ENCODE measurements at places on chromosomes 12 and 14.

DNA sequence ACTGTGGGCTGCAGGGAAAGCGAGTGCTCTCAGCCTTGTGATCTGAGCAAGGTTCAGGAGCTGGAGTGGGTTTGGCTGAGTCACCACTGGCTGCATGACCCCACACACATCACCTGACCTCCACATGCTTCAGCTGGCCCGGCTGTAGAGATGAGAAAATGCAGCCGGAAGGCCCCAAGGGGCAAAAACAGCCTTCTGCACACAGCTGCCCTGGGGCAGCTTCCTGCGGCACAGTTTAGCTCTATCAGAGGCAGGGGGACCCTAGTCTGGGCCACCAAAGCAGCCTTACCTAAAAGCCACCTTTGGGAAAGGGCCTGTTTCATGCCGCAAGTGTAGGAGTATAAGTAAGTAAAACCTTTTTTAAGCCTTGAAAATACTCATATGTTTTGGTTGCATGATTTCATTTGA is 123.3 kb downstream of the SSPN start:
- peak; percentile 82 for DNase-seq

DNA sequence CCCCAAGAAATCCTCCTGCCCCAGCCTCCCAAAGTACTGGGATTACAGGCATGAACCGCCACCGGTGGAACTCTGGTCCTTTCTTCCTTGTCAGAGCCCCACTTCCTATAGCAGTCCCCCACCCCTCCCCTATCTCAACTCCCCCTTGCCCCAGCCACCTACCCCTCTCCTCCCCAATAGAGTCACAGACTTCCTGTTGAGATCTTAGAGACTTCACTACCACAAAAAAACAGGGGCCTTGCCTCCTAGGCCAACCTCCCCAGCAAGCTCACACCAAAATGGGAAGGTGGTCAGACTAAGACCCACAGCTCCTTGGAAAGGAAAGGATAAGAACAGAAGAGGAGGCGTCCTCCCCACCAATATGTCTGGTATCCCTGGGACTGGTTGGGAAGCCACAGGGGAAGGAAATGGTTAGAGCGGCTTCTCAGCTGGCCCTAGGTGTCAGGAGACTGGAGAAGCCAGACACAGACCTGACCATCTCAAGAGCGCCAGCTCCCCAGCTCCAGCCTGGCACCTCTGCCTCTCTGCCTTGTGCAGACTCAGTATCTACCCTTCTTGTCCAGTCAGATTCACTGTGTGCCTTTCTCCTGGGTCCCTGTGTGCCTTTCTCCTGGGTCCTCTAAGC is 8.5 kb downstream of the ITGB7 start:
- no peak for DNase-seq

DNA sequence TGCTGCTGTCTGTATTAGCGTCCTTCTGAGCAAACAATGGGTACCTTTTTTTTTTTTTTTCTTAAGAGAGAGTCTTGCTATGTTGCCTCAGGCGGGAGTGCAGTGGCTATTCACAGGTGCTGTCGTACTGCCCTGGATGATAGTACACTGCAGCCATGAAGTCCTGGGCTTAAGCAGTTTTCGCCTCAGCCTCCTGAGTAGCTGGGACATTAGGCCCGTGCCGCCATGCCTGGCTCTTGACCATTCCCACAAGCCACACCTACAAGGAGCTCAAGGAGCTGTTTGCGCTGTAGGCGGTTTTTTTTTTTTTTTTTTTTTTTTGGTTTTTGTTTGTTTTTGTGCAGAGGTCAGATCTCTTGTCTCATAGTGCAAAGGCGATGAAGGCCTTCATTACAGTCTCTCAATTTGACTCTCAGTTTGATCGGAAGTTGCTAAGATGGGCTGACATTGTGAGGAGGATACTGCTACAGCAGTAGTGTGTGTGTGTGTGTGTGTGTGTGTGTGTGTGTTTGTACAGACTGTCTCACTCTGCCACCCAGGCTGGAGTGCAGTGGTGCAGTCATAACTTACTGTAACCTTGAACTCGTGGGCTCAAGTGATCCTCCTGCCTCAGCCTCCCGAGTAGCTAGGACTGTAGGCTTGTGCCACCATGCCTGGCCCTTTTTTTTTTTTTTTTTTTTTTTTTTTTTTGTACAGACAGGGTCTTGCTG is 34.2 kb downstream of the TRAF3 start:
- peak; percentile 23 for DNase-seq

DNA sequence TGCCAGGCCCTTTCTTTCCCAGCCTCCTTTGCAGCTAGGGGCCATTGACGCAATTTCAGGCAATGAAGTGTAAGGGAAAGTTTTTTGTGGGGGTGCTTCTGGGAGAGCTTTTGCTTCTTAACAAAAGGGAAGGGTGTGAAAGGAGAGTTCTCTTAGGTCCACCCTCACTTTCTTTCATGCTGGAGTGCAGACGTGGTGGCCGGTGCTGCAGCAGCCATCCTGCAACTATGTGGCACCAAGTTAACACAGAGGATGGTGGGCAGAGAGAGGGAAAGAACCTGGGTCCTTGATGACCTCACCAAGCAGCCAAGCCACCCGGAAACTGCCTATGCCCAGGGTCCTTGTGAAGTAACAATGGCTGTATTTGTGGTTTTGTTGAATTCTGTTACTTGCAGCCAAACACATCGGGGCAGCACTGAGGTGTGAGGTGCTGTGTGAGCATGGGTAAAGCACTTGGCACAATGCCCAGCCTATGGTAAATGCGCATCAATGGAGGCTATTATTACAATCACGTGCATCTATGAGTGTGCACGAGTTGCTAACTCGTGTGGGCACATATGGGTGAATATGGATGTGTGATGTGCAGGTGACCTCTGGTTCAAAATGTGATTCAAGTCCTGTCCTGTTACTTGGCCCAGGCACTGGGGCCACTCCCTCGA is 122.6 kb downstream of the CALM1 start:
- no peak for DNase-seq

DNA sequence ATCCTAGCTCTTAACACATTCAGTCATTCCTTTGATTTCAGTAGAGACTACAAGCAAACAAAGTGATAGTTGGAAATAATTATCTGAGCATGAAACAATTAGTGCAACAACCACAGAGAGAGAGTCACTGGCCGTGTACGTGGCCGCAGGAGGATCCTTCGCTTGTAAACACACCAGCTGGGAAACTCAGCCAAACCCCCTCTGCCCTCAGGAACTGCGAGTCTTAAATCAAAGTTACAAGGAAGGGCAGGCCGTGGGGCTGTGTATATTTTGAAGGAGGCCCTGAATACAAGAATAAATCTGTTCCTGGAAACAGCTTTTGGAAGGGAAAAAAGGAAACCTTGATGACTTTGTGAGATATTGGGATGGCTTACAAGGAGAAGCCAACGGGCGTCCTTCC is 164.5 kb downstream of the ANO2 start:
- no peak for DNase-seq

DNA sequence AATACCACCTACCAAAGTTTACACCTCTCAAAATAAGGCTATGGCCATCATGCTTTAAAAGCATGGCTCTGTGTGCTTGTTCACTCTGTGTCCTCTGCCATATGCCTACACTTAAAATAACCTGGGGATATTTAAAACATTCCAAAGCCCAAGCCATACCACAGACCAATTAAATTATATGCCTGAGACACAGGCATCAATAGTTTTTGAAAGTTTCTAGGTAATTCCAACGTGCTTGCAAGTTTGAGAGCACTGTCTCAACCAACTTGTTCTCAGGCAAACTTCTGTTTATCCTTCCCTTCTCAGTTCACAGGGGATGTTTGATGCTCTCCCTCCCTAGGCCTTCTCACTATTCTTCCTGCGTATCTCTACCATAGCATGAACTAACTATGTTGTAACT is 3.4 kb upstream of the FRMD6 start:
- DNase-seq = no peak

DNA sequence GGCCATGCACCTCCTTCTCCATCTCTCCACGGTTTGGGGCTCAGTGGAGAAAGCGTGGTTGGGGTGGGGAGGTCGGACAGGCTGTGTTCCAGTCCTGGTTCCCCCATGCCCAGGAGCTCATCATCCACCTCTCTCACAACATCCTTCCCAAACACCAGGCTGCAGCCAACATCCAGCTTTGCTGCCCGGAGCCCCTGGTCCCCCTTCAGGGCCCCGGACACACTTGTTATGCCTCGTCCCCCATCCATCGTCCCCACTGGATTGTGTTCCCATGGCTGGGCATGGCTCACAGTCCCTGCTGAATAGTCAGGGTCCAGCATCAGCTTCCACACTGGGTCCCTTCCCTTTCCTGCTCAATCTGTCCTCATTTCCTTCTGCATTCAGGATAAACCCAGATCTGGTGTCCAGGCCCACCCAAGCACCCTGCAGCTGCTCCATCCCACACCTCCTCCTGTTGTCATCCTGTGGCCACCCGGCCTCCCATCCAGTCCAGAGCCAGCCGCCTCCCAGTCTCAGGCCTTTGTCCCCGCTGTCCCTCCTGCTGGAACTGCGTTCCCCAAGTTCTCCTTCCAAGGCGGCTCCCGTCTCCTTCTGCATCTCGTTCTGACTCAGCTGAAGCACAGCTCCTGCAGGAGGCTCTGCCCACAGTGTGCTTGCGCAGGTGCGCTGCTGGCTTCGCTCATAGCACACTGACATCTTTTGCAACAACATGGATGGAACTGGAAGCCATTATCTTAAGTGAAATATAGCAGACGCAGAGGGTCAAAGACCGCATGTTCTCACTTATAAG is 211.4 kb upstream of the RTL1 start:
- no peak for DNase-seq

DNA sequence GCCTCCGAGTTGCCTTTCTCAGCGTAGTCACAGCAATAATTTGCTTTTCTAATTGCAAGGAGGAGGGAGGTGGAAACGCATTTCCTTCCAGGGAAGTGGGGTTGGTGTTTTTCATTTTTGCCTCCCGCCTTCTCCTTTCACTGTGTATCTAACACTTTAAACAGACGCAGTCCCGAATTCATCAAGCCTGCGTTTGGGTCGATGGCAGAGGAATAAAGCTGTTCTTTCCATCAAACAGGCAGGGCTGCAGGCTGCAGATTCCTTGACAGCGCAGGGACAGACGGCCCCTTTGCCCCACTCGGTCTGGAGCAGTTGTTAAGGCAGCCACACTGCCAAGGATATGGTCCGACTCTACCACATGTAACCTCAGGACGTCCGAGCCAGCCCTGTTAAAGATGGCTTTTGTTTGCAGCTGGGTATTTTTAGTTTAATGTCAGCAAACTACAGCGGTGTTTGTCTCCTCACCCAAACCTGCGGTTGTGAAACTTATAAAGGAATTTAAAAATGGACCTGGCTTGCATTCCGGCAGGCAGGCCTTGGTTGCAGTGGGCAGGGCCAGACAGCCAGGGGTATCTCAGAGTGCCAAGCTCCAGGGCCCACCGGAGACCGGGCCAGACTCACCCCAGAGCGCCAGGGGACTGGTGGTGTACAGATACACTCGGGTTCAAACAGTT is 2.1 kb downstream of the CHST11 start:
- DNase-seq = no peak

DNA sequence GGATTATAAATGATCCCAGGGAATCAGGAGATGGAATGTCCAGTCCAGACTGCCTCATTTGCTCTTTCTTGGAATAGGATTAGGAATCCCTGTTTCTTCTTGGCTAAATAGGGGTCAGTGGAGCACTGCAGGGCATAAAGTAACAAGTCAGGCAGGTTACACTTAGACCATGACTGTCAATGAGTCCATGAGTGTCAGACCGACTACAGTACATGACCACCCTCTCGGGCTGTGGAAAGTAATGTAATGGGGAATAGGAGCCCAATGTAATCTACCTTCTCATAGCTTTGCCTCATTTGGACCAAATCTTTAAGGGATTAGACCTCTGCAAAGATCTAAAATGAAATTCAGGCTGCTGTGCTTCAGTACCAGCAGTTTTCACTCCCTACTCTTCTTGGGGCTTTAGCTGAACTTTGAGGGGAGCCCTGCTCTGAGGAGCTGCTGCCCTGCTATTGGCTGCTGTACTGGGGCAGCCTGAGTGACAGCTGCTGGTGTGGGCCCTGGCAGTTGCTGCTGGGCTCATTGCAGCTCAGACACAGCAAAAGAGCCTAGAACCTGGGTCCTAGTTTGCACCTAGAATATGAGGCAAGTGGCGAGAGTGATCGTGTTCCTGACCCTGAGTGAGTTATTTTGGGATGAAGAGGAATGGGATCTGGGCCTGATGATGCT is 62.2 kb upstream of the OR4E1 start:
- DNase-seq = no peak

- DNase-seq = no peak
Observed at GRCh38 chr12:82910246-82910893, 223.7 kb downstream of the TMTC2 start.

GRCh38 chr14:103846543-103847450 is 578 bp downstream of the PPP1R13B start:
- peak; percentile 34 for DNase-seq

DNA sequence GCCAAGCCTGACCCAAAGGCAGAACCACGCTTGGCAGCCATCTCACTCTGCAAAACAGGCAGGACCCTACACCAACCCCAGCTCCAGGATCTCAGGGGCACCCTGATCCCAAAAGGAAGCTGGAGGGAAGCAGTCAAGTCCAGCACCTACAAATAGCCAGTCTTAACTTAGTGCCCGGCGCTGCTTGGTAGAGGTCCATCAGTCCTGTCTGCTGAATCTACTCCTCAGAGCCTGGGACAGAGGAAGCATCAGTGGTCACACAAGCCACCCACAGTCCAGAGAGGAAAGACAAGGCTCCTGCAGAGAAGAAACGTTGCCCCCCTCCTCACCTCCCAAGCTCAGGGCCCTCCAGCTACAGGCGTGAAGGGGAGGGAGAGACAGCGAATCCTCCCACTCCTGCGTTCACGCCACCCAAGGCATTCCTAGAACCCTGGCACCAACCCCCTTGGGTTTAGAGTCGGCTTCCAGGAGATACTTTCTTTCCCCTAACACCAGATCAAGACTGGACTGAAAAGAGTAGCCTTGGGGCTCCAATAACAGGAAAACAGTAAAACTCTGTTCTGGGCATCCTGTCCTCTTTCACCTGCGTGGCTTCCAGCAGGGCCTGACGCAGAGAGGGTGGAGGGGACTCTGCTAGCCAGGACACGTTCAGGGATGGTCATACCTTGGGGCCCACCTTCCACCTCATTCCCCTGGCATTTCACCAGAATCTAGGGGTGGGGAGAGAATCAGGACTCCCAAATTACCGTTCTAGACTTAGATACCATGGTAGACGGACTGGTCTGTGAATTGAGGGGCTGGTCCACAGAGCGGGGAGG is 1.2 kb downstream of the PXN start:
- DNase-seq = peak; percentile 30

DNA sequence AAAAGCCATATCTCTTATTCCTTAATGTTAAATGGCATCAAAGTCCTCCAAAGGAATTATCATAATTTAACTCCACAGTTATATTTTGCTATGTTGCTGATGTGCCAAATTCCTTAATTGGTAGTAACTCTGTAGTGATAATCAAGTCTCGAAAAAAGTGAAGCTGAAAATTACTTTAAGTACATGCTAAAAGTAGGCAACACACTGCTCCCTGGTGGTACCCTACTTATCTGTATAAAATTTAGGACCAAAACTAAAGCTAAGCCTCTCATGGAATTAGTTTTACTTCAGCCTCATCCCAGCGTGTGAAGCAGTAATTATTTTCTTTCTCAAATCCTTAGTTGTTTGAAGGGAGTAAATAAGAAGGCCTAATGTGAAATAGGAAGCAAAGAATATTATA is 132.8 kb downstream of the TTLL5 start:
- DNase-seq = no peak

- no peak for DNase-seq
Observed at GRCh38 chr12:46948936-46949545, 123.2 kb upstream of the SLC38A4 start.

GRCh38 chr14:28770630-28771029 is 4.0 kb downstream of the FOXG1 start:
- no peak for DNase-seq

- no peak for DNase-seq
Observed at GRCh38 chr12:30095511-30095910, 311.8 kb upstream of the TMTC1 start.

Data from small intestine (tissue), 16 donors.